ENCODE measurements at places on chromosomes 2 and 18. TPM values are rescaled to one million over a fixed set of nuclear protein-coding genes. Genes with fewer than 3 reads are reported as not detected.

The PROC gene
- total RNA-seq: 2.5 TPM

The PASK gene
- 4.4 TPM for total RNA-seq

The MAL gene
- 0.76 TPM for total RNA-seq

The TPO gene
- total RNA-seq: not detected

The ASB18 gene
- not detected for total RNA-seq

The C1GALT1C1L gene
- total RNA-seq: 1.3 TPM

The CTLA4 gene
- total RNA-seq: not detected

The PID1 gene
- total RNA-seq: 8.2 TPM

The ELOA2 gene
- total RNA-seq: not detected

The GATA6 gene
- 0.11 TPM for total RNA-seq

The TCF7L1 gene
- 0.33 TPM for total RNA-seq

The INPP5D gene
- 10.2 TPM for total RNA-seq

The TMEM200C gene
- total RNA-seq: 0.11 TPM

The DGUOK gene
- 60.5 TPM for total RNA-seq

The UGT1A8 gene
- total RNA-seq: not detected

The SFT2D3 gene
- 13.1 TPM for total RNA-seq

The SERPINB5 gene
- 24.2 TPM for total RNA-seq

The DNER gene
- total RNA-seq: 7.9 TPM

The TMEM198 gene
- total RNA-seq: 3.4 TPM

The ADD2 gene
- total RNA-seq: not detected

The SPEG gene
- 40.8 TPM for total RNA-seq

The GYPC gene
- total RNA-seq: 207 TPM

The ARMC9 gene
- 28.6 TPM for total RNA-seq

The IGFBP2 gene
- total RNA-seq: 775 TPM
